ENCODE measurements at places on chromosomes 2 and 18.

DNA sequence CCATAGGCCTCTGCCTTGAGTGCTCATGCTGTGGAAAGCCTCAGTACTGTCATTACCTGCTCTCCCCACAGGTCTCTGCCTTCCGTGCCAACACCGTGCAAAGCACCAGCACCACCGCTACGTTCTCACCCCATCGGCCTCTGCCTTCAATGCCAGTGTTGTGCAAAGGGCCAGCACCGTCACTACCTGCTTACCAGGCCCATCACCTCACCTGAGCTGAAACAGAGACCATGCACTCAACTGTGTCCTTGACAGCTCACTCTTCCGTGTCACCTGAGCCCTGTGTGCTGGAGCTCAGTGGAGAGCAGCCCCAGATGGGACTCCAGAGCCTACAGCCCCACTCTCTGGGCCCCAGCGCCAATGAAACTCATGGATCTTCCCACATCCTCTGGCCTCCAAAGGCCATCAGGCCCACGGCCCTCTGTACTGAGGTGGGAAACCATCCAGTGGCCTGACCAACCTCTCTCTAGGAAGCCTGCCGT, 62.7 kb downstream of the ZNF516 start:
- DNase-seq: no peak

DNA sequence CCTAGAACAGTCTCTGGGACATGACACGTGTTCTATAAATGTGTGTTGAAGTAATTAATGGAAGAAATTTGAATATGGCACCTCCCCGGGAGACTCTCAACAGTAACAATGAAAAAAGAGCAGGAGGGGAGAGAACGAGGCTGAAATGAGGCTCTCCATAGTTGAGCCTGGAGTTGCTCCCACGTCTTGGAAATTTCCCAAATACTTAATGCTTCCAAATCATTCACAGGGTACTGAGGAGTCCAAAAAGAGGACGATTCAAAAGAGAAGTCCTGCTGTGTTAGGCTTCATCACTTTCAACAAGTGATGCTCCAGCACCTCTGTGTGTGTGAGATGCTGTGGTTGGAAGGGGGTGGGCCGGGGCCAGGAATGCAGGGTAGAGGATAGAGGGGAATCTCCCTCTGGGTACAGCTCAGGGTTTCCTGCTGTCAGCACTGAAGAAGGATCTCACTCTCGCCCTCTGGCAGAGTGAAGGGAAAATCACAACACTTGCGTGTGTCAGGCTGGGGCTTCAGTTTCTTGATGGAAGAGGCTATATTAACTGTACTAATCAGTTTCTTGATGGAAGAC, 18.1 kb upstream of the ZNF407 start:
- no peak for DNase-seq

DNA sequence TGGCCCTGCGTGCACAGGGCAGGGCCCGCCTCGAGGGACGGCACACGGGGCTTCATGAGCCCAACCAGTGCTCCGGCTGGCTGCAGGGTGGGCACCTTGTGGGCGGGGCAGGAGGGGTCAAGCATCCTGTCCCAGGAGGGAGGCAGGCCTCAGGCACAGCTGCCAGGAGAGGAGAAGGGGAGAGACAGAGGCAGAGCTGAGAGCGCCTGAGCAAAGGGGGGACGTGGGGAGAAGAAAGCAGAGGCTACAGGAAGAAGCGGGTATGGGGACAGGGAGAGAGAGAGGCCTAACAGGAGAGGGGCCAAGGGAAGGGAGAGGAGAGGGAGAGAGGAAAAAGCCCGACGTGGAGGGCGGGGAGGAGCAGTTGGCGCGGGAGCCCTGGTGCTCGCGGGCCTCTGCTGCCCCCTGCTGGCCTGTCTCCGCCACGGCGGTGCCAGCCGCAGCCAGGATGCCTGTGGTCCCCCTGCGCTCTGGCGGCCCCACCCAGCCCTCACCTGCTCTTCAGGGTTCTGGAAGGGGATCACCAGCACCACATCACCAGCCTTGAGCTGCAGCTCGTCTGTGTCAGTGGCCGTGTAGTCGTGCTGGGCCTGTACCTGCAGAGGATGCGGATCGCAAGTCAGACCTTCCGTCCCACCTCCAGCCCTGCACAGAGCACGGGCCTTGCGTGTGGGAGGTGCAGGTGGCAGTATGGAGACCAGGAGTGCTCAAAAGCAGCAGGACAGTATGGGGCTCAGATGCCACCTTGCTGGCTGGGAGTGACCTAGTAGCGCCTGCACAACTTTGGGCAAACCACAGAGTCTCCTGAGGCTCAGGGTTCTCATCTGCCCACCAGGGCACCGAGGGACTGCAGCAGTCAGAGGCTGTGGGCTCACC, 56.8 kb downstream of the BIN1 start:
- DNase-seq: peak; percentile 36

- DNase-seq: no peak
These were observed 633 bp upstream of the ARMC9 start for GRCh38 chr2:231197706-231198290.

DNA sequence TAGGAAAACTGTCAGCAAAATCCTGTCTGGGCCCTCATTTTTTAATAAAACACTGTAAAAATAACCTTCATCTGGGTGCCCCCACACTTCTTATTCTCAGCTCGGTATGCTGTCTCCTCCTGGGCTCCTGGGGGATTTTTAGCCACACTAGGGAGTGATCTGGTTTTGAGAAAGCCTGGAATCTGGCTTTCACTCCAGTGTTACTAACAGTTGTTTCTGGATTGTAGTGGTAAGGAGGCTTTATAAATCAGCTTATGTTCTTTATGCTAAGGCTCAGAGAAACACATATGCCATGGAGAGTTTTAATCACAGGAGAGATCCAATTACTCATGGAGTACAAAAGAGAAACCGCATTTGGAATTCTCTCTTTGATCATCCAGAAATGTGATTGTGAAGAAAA, 744.3 kb upstream of the SOX11 start:
- DNase-seq: no peak

- DNase-seq: no peak
These were observed 276.4 kb downstream of the TGIF1 start for GRCh38 chr18:3726238-3726951.

DNA sequence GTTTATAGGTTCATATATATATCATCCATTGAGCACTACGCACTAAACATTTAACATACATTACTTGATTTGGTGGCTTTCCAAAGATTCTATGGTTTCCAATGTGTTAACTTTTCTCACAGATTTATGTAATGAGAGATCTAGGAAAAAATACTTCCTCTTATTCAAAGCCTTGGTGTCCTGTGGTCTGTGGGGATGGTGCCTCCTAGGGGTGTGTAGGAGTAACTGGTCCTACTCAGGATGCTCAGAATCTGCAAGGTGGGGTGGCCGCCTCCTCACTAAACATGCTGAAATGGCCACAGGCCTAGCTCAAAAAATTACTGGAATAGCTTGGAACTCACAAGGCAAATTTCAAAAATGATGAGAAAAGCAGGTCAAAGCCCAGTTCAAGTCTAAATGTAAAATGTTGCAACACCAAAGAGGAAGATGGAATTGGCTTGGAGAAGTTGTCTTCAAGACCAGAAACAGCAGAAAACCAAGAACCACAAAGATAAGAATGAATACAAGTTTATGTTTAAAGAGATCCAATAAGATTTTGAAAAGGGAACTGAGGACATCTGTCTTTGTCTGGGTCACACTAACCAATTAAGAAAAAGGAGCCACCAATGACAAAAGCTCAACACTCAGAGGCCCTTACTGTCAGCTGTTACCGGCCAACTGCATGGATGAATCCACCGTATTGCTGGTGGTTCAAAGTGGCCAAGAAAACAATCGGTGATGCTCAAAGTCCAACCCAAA, 11.5 kb downstream of the GPR55 start:
- DNase-seq: no peak

All from stimulated activated CD8-positive, alpha-beta memory T cell treated with anti-CD3 and anti-CD28 coated beads, Interleukin-15, amount 100 ng/mL, for 48 hours (primary cell).